ENCODE measurements at places on chromosomes 2 and 18. TPM values are rescaled to one million over a fixed set of nuclear protein-coding genes. Genes with fewer than 3 reads are reported as not detected.
A peak's percentile ranks its signal among the peaks of the same experiment; 100 is the strongest.

- peak; percentile 79 for DNase-seq
- H3K4me3 ChIP-seq = peak overlapping the region; percentile 69
- peaks cover 82% of the 10 kb centered on the region for H3K27me3 ChIP-seq
- H3K27ac ChIP-seq = no peak overlapping the region
Measured at GRCh38 chr18:22559414-22560274, 141.9 kb upstream of the CTAGE1 start.

- H3K27ac ChIP-seq = no peak overlapping the region
- H3K4me1 ChIP-seq = no peaks in the 10 kb centered on the region
- no peaks in the 10 kb centered on the region for H3K27me3 ChIP-seq
- no peak overlapping the region for H3K4me3 ChIP-seq
- no peaks in the 10 kb centered on the region for H3K36me3 ChIP-seq
Measured at GRCh38 chr2:149188291-149188690, 142.1 kb upstream of the LYPD6 start.

DNA sequence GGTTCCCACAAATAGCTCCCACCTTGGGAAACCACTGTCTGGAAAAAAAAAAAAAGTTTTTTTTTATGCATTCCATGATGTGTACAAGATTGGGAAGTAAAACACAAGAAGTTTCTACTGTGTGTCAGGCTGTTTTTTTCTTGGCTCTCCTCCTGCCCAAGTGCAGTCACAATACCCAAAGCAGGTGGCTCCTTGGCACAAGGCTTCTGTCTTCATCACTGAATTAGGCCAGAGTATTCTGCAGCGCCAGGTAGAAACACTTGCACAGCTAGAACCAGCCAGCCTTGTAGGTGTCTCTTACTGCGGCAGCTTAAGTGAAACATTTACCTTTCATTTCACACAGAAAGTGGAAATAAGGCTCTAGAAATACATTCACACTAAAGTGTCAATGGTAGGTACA, 23.8 kb upstream of the MAL start:
- DNase-seq = no peak
- H3K4me3 ChIP-seq = no peak overlapping the region
- no peaks in the 10 kb centered on the region for H3K36me3 ChIP-seq
- H3K4me1 ChIP-seq = no peaks in the 10 kb centered on the region
- no peak overlapping the region for H3K27ac ChIP-seq
- H3K27me3 ChIP-seq = no peaks in the 10 kb centered on the region

DNA sequence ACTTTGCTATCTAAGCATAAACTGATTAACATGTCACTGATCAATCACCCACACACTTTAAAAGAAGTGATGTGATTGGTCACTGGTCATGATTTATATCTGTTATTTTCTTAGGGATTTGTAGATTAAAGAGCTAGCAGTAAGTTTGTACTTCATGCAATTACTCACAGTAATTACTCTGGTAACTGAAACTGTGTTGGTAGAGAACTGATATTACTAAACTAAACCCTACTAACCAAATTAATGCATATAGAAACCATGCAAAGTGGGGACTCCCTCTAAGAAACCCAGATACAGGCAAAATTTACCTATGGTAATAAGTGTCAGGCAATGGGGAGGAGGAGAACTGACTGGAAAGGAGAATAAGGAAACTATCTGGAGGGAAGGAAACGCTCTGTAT, 44.8 kb upstream of the C2orf15 start:
- no peaks in the 10 kb centered on the region for H3K27me3 ChIP-seq
- H3K4me3 ChIP-seq = no peak overlapping the region
- no peak overlapping the region for H3K27ac ChIP-seq
- no peaks in the 10 kb centered on the region for H3K4me1 ChIP-seq
- no peak for DNase-seq

- no peak for DNase-seq
- H3K4me1 ChIP-seq = no peaks in the 10 kb centered on the region
- H3K27ac ChIP-seq = no peak overlapping the region
- H3K27me3 ChIP-seq = no peaks in the 10 kb centered on the region
- H3K36me3 ChIP-seq = no peaks in the 10 kb centered on the region
Measured at GRCh38 chr2:113692698-113693428, 63.6 kb downstream of the SLC35F5 start.

- no peak for DNase-seq
- H3K4me1 ChIP-seq = no peaks in the 10 kb centered on the region
- no peaks in the 10 kb centered on the region for H3K36me3 ChIP-seq
Measured at GRCh38 chr2:178747767-178748166, 59.5 kb downstream of the TTN start.

DNA sequence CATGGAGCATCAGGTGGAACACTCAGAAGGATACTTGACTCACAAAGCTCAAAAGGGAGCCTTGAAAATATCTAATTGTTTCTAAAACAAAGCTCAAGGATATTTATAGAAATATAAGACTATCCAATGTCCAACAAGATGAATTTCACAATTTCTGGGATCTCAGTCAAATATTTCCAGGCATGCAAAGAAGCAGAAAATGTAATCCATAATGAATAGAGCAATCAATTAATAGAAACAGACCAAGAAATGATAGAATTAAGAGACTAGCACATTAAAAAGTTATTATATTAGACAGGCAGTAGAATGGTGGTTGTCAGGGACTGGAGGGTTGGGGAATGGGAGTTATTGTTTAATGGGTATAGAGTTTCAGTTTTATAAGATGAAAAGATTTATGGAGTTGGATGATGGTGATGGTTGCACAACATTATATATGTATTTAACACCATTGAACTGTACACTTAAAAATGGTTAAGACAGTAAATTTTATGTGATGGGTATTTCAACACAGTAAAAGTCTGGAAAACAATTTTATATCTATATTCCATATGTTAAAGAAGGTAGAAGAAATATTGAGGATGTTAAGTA, 189.9 kb upstream of the PIEZO2 start:
- H3K4me1 ChIP-seq = no peaks in the 10 kb centered on the region
- H3K4me3 ChIP-seq = no peak overlapping the region
- H3K27me3 ChIP-seq = no peaks in the 10 kb centered on the region
- no peaks in the 10 kb centered on the region for H3K36me3 ChIP-seq
- H3K27ac ChIP-seq = no peak overlapping the region

The SERPINB3 gene
- not detected for total RNA-seq

DNA sequence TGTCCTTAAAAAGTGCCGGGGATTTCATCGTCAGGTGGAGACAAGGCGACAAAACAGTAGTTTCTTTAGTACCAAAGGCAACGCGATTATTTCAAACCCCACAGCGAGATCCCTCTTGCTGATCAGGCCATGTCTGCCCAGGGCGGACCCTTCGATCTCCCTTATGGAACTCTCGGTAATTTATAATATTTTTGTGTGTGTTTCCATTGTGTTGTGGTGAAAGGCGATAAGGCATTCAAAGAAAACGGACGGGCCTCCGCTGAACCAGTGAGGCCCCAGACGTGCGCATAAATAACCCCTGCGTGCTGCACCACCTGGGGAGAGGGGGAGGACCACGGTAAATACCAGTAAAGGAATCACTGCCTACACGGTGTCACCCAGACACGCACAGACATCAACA, 1.4 kb upstream of the GAD1 start:
- peak overlapping the region; percentile 60 for H3K4me3 ChIP-seq
- peaks cover 45% of the 10 kb centered on the region for H3K4me1 ChIP-seq

DNA sequence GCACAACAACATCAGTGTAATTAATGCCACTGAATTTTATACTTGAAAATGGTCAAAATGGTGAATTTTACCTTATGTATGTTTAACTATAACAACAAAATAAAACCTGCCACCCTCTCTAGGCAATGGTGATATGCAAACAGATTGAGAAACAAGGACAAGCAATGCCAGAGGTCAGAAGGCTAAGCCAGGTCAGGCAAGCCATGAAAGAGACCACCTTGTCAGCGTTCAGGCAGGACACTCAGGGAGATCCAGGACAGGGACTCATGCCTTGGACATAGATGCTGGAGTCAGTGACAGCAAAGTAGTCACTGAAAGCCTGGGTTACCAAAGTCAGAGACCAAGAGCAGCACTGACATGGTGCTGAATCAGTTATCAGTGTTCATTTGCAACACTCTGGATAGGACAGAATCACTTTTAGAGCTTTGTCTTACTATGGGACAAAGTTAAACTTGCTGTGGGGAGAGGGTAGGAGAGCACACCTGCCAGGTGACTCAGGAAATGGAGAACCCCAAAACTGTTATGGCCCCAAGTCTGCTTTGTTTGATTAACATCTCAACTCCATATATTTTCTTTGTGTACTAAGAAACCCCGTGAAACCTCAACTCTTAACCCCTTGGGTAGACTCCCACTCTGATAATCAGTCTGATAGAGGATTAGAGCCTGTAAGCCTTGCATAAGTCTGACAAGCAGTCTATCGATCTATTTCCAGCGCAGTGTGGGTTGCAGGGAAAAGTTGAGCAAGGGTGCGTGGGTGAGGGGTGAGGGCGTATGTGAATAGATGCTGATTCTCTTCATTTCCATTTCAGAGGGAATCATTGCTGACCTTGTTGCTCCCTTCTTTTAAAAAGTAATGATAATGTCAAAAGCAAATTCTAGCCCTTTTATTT, 48.7 kb upstream of the ZNF385B start:
- no peaks in the 10 kb centered on the region for H3K36me3 ChIP-seq
- DNase-seq = no peak
- H3K27ac ChIP-seq = no peak overlapping the region
- H3K4me3 ChIP-seq = no peak overlapping the region
- H3K27me3 ChIP-seq = no peaks in the 10 kb centered on the region
- H3K4me1 ChIP-seq = peaks cover 7% of the 10 kb centered on the region

- DNase-seq = no peak
- no peak overlapping the region for H3K27ac ChIP-seq
- H3K4me3 ChIP-seq = no peak overlapping the region
- H3K36me3 ChIP-seq = no peaks in the 10 kb centered on the region
- H3K4me1 ChIP-seq = peaks cover 28% of the 10 kb centered on the region
- H3K27me3 ChIP-seq = peaks cover 65% of the 10 kb centered on the region
Measured at GRCh38 chr2:232501331-232501771, 13.7 kb upstream of the ECEL1 start.

The TGFBRAP1 gene
- total RNA-seq = 13.8 TPM

- DNase-seq = no peak
- H3K4me3 ChIP-seq = no peak overlapping the region
- peaks cover 14% of the 10 kb centered on the region for H3K4me1 ChIP-seq
- no peaks in the 10 kb centered on the region for H3K36me3 ChIP-seq
Measured at GRCh38 chr2:60175290-60175689, 378.2 kb downstream of the BCL11A start.

The CCBE1 gene
- total RNA-seq = 2.9 TPM

The ATP8B1 gene
- total RNA-seq = 0.15 TPM

DNA sequence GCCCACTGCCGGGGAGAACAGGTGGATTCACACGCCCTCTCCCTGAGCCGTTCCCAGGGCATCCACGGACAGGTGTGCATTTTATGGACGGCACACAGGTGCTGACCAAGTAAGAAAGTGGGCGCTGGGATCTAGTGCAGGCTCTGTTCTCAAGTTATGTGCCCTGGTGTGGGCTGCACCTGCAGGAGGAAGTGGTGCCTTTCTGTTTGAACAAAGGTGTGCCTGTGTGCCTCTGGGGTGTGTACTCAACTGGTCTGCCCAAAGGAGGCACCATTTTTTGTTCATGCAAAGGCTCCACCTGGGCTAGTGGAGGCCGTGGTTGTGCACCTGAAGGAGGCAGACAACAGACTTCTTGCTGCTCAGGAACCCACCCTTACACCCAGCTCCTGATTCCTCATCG, 88.2 kb upstream of the HK2 start:
- H3K27ac ChIP-seq = no peak overlapping the region
- H3K36me3 ChIP-seq = no peaks in the 10 kb centered on the region
- H3K4me1 ChIP-seq = peaks cover 25% of the 10 kb centered on the region
- DNase-seq = no peak
- H3K4me3 ChIP-seq = no peak overlapping the region
- H3K27me3 ChIP-seq = no peaks in the 10 kb centered on the region

DNA sequence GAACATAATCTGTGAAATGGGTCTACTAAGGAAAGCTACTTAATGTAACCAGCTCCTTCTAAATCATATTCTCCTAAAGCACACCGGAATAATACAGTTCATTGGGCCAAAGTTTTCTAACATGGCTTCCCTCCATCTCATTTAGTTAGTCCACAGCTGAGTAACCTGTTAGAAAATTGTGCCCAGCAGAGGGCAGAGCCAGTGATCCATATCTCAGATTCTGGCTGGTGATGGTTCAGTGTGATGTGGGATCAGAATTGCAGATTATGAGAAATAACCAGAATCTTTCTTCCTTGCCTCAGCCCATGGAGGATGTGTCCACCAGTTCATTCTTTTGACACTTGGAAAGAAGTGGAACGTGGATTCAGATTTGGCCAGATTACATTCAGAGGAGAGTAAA, 9.4 kb upstream of the CTLA4 start:
- no peak for DNase-seq
- no peaks in the 10 kb centered on the region for H3K4me1 ChIP-seq
- H3K27me3 ChIP-seq = no peaks in the 10 kb centered on the region
- H3K4me3 ChIP-seq = no peak overlapping the region
- no peak overlapping the region for H3K27ac ChIP-seq
- H3K36me3 ChIP-seq = no peaks in the 10 kb centered on the region

The FAM124B gene
- 0.15 TPM for total RNA-seq

The TSPYL6 gene
- not detected for total RNA-seq

- peaks cover 82% of the 10 kb centered on the region for H3K27me3 ChIP-seq
- DNase-seq = no peak
- peaks cover 5% of the 10 kb centered on the region for H3K4me1 ChIP-seq
- no peak overlapping the region for H3K4me3 ChIP-seq
- no peak overlapping the region for H3K27ac ChIP-seq
Measured at GRCh38 chr18:65901522-65901921, 150.7 kb downstream of the CDH7 start.

The TMEM247 gene
- total RNA-seq = not detected

GRCh38 chr2:21361384-21361783, 237.6 kb downstream of the TDRD15 start:
- H3K27ac ChIP-seq = no peak overlapping the region
- no peak for DNase-seq
- peaks cover 6% of the 10 kb centered on the region for H3K4me1 ChIP-seq

- no peaks in the 10 kb centered on the region for H3K4me1 ChIP-seq
- H3K4me3 ChIP-seq = no peak overlapping the region
- no peak for DNase-seq
- no peaks in the 10 kb centered on the region for H3K27me3 ChIP-seq
- H3K27ac ChIP-seq = no peak overlapping the region
Measured at GRCh38 chr2:32591669-32592463, 36.0 kb upstream of the TTC27 start.

The SOX11 gene
- total RNA-seq = 176 TPM

- no peak overlapping the region for H3K4me3 ChIP-seq
- H3K27me3 ChIP-seq = no peaks in the 10 kb centered on the region
- H3K36me3 ChIP-seq = no peaks in the 10 kb centered on the region
- no peaks in the 10 kb centered on the region for H3K4me1 ChIP-seq
Measured at GRCh38 chr2:38723173-38723572, 28.0 kb downstream of the SRSF7 start.

GRCh38 chr2:239035361-239035814, 187.5 kb downstream of the TWIST2 start:
- DNase-seq = peak; percentile 68
- H3K27ac ChIP-seq = no peak overlapping the region
- H3K27me3 ChIP-seq = peaks cover 18% of the 10 kb centered on the region

DNA sequence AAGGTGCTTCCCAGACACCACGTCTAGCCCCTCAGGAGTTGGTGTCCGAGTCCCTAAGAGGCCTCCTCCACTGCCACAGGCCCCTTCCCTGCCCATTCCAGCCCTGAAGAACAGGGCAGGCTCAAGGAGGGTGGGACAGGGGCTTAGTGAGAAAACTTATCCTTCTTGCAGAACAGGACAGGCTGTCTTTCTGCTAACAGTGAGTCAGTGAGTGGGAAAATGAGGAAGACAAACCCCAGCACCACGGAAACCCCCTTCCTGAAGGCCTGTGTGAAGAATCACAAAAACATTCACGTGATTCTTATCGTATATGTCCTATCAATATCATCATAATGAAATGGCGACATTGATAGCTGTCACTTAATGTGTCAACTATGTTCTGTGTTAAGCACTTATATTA, 9.8 kb downstream of the FZD7 start:
- H3K4me1 ChIP-seq = peaks cover 39% of the 10 kb centered on the region
- no peak overlapping the region for H3K27ac ChIP-seq
- no peaks in the 10 kb centered on the region for H3K27me3 ChIP-seq
- H3K4me3 ChIP-seq = no peak overlapping the region
- H3K36me3 ChIP-seq = no peaks in the 10 kb centered on the region
